Left lung (tissue), 14 donors: ENCODE measurements at places on chromosomes 2 and 18. TPM values are rescaled to one million over a fixed set of nuclear protein-coding genes. Genes with fewer than 3 reads are reported as not detected.

The ZNF804A gene
- total RNA-seq = 0.52 TPM

DNA sequence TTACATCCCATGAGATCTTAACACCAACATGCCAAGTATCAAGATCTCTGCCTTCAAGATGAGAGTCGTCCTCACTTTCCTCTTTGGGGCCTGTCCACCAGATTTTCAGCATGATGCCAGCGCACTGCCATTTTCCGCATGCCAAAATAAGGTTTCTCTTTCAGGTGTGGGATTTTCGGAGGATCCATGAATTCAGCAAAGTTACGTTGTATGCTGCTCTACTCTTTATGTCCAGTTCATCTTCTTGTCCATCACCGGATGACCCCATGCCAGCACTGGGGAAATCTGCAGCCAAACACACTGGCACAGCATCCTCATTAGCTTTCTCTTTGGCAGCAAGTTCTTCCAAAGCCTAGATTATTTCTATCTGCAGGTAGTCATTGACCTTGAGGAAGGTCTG lies 4.9 kb upstream of the HAAO start:
- DNase-seq = no peak

- no peak for DNase-seq
Observed at GRCh38 chr2:240469740-240470139, 34.3 kb downstream of the GPC1 start.

DNA sequence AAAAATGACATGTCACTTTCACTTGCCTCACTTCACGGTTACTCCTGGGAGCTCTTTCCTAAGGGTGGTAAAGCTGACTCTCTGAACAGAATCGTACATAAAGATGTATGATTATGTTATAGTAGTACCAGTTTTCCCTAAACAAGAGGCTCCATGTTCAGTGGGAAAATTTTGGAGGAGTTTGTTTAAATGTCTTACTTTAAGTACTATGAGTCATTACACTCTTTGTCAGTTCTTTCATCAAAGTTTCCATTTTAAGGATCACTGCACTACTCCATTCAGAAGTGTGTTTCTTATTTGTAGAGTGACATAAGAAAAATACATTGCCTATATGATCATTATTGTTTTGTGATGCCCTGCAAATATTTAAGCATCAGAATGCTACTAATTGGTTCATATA lies 121.1 kb upstream of the FIGN start:
- DNase-seq = no peak
